ENCODE measurements at places on chromosomes 13 and 19.
A peak's percentile ranks its signal among the peaks of the same experiment; 100 is the strongest.

DNA sequence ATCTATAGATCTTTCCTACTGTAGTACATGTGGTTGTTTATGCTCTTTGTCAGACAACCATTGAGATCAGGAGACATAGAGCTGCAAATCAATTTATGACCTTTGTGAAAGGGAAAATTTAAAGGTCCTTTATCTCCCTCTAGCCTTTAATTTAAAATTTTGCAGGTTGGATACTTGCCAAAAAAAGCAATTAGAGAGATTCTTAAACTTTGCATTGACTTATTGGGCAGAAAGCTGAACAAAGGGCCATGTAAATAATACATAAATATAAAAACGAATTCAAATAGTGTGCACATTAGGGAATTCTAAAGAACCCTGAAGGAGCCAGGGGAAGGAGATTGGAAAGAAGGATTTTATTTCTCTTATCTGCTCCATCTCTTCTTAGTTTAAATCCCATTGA lies 22.0 kb upstream of the RB1 start:
- no peak for DNase-seq

GRCh38 chr19:50750010-50750409 lies 20.3 kb upstream of the GPR32 start:
- DNase-seq = peak; percentile 75

- no peak for DNase-seq
Measured at GRCh38 chr19:1273263-1274041, 1.9 kb upstream of the FAM174C start.

DNA sequence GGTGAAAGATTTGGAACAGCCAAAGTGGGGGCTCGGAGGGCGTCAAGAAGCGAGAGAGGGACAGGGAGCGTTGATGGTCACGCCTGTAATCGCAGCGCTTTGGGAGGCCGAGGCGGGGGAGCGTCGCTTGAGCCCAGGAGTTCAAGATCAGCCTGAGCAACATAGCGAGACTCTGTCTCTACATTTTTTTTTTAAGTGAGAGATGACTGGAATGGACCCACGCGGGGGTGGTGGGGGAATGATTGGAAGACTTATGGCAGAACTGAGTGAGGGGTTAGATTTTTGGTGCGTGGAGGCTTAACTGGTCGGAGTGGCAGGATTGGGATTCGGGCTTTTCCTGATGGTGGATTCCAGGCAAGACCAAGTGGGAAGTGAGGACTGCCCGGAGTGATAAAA lies 725 bp downstream of the PSMD8 start:
- DNase-seq = no peak

GRCh38 chr13:96946709-96947311 lies 47.5 kb downstream of the OXGR1 start:
- no peak for DNase-seq

- no peak for DNase-seq
Measured at GRCh38 chr13:46640843-46641242, 87.9 kb downstream of the LRCH1 start.

- no peak for DNase-seq
Measured at GRCh38 chr19:47661611-47662010, 51.6 kb upstream of the EHD2 start.

- no peak for DNase-seq
Measured at GRCh38 chr13:51704399-51705313, 99.3 kb downstream of the DHRS12 start.

GRCh38 chr13:29532116-29532515 lies 63.4 kb downstream of the SLC7A1 start:
- DNase-seq = no peak

DNA sequence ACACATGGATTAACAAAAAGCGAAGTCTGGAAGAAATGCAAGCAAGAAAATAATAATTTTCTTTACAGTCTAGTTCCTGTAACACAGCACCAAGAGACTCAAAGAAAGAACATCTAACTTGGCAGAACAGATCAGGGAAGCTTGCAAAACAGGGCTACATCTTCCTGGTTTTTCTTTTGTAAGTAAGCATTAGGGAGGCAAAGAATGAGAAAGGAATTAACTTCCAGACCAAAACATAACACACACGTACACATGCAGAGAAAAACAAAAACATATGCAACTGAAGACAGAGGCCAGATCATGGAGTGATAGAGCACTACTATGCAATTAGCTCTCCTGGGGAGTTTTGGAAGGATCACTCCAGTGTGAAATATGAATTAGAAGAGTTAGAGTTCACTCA lies 120.5 kb downstream of the DIAPH3 start:
- DNase-seq = no peak

GRCh38 chr13:45051315-45051714 lies 62.0 kb downstream of the GPALPP1 start:
- DNase-seq = no peak

- no peak for DNase-seq
Measured at GRCh38 chr19:5093948-5094718, 125.2 kb downstream of the KDM4B start.

- DNase-seq = peak; percentile 75
Measured at GRCh38 chr13:72415817-72416216, 311.6 kb downstream of the MZT1 start.

GRCh38 chr19:16295057-16295456 lies 29.6 kb upstream of the KLF2 start:
- no peak for DNase-seq

GRCh38 chr19:43450545-43450997 lies 14.8 kb downstream of the LYPD3 start:
- no peak for DNase-seq

DNA sequence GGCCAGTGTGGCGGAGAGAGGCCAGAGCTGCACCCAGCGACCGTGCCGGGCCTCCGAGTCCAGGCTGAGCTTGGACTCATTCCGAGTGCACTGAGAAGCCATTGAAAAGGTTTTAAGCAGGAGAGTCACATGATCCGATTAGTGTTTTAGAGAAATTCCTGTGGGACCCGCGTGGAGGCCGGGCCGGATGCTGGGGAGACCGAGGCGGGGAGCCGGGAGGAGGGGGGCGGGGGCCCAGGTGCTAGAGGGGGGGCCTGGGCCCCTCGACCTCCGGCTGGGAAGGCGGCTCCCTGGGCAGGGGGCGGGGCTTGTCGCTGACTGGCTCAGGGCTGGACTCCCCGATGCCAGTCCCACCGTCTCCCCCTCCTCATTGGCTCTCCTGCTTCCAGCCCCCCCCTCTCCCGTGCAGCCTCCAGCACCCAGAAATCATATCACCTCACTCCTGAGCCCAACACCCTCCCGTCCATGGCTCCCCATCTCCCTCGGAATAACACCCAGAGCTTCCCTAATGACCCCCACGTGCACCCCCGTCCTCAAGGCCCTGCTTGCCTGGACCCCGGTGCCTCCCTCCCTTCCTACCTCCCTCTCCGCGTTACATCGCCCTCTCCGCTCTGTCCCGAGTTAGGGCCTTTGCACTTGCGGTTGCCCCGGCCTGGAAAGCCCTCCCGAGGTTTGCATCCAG lies 5.2 kb upstream of the ZNF579 start:
- DNase-seq = no peak

GRCh38 chr13:76948149-76948548 lies at the start of gene ACOD1:
ACOD1 (plus strand) TSS chr13:76948511; CDS start chr13:76948559, 48 bp downstream.
- no peak for DNase-seq

GRCh38 chr19:1745589-1746031 lies 7.7 kb upstream of the ONECUT3 start:
- no peak for DNase-seq

All from NCI-H1930 (cell line).